ENCODE measurements at places on chromosomes 4 and X.

GRCh38 chrX:78024349-78025059 is 55.1 kb upstream of the PGAM4 start:
- DNase-seq, result no peak

GRCh38 chrX:108582151-108582550 is 142.5 kb downstream of the COL4A5 start:
- DNase-seq, result no peak

DNA sequence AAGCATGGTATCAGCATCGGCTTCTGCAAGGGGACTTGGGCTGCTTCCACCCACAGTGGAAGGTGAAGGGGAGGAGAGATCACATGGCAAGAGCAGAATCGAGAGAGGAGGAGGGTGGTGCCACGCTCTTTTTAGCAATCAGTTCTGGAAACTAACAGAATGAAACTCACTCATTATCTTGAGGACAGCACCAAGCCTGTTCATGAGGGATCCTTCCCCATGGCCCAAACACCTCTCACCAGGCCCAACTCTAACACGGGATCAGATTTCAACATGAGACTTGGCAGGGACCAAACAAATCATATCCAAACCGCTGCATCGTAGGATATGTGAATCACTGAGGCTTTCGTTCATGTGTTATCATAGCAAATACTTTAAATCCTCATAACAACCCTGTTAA is 125.5 kb downstream of the GPC3 start:
- no peak for DNase-seq

DNA sequence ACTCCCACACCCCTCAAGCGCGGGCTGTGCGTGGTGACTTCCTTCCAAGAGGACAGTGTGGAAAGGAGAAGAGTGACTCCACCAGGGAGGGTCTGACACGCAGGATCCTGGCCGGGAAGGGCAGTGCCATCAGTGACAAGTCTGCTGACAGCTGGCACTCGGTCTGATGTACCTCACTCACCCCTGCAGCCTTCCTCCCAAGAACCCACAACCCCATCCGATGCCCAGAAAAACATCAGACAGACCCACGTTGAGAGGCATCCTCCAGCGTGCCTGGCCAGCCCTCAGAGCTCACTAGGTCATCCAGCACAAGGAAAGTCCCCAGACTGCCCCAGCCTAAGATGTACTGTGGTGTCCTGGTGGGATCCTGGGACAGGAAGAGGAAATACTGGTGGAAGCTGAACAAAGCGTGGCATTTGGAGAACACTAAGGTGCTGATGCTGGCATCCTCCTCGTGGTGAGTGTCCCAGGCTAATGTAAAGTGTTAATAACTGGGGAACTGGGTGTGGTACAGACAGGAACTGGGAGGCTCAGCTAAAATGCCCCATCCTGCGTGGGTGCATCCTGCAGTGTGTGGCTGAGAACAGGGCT is 200.0 kb upstream of the PSAPL1 start:
- DNase-seq, result no peak

DNA sequence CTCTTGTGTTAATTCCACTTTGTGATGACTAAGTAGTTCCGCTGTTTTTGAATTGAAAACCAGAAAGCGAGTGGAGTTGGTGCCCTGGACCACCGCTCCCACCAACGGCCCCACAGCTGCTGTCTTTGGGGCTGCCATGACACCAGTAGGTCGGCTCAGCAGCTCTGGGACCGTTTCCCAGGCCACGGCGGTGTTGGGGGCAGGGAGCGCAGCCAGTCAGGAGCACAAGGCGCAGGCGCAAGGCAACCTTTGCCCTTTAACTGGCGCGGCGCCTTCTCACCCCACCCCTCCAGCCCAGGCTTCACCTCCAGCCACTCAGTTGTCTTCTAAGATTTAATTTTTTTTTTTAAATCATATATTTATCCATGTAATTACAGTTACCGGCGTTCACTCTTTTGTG is at the start of gene GK2:
Gene GK2 (minus strand): TSS at position 166 of the 400 bp plus-strand sequence. CDS start 28 bp downstream, at position 138.
- DNase-seq, result no peak

DNA sequence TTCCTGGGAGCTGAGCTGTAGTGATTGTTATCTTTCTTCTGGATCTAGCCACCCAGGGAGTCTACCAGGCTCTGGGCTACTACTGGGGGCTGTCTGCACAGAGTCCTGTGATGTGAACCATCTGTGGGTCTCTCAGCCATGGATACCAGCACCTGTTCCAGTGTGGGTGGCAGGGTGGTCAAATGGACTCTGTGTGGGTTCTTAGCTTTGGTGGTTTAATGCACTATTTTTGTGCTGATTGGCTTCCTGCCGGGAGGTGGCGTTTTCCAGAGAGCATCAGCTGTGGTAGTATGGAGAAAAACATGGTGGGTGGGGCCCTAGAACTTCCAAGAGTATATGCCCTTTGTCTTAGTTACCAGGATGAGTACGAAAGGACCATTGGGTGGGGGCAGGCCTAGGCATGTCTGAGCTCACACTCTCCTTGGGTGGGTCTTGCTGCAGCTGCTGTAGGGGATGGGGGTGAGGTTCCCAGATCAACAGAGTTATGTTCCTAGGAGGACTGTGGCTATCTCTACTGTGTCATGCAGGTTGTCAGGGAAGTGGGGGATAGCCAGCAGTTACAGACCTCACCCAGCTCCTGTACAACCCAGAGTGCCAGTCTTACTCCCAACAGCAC is 264.8 kb upstream of the LDB2 start:
- no peak for DNase-seq

GRCh38 chrX:49096419-49096818 is 16.7 kb upstream of the WDR45 start:
- no peak for DNase-seq

DNA sequence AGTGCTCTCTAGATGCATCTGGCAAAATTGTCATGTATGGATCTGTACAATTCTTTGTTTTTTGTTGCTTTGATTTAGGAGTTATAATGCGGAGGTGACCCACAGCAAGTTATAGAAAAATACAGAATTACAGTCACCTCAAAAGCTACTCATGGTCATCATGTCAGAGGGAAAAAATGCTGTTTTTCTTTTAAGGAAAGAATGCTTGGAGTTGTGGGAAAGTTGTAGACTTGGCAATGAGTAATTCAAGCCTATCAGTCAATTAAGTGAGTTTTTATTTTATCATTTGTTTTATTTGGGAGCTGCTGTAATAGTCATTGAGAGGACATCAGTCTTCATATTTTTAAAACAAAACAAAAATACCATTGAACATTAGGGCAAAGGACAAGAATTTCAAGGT is 16.4 kb downstream of the FHL1 start:
- DNase-seq, result no peak

- peak; percentile 47 for DNase-seq
Observed at GRCh38 chrX:27336466-27337091, 126.6 kb downstream of the PPP4R3C start.

- DNase-seq, result no peak
Observed at GRCh38 chrX:1444561-1445500, 7.9 kb downstream of the ASMTL start.

DNA sequence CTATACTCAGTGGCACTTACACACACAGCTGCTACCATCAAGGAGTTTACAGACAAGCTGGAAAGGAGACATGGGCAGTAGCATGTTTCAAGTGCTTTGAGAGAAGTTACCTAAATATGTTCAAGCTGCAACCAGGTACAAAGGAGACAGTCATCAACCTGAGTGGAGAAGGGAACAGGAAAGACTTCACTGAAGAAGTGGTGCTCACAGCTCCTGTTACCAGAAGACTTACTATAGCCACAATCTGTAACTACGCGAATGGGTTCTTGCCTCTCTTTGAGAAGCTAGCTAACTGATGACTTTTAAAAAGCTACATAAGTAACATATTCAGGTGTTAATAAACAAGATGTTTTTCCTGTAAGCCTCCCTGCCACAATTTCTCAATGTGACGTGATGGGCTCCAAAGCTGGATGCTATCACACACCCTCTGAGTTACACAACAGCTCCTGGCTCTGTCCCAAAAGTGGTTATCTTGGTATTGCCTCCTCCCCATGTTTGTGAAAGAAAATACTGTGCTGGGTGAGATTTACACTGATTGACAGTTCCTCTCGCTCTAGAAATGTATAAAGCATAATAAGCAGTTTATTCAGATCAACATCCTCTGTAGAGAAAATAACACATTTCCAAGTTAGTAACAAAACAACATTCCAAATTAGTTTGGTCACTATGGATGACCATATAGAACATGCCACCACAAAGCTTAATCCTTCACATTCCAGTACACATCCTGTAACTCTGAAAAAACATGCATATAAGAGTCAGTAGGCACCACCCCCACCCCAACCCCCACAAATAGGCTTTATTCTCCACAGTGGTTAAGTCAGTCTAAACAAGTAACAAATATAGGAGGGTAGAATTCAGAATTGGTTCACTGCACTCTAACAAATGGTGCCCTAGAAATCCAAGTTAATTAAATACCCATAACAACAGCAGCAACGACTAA is 81.8 kb downstream of the FRYL start:
- DNase-seq, result no peak

- peak; percentile 51 for DNase-seq
Observed at GRCh38 chr4:65670331-65671031, at the start of gene EPHA5. EPHA5 (minus strand) TSS chr4:65670489; CDS start chr4:65669742, 747 bp downstream.

GRCh38 chr4:135325264-135325663 is 1123.7 kb upstream of the PABPC4L start:
- DNase-seq, result no peak

DNA sequence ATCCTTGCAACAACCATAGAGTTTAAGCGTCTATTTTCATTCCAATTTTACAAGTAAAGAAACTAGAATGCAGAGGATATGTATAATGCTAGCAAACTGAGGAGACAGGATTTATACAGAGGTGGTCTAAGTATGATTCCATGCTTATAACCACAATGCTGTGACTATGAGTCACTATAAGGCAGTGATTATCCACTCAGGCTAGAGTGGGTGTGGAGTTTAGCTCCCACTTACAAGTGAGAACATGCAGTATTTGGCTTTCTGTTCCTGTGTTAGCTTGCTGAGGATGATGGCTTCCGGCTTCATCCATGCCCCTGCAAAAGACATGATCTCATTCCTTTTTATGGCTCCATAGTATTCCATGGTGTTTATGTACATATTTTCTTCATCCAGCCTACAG is 41.6 kb upstream of the EDA2R start:
- no peak for DNase-seq

GRCh38 chrX:19599253-19599652 is 83.9 kb upstream of the MAP3K15 start:
- no peak for DNase-seq

GRCh38 chrX:4935401-4935800 is 1222.0 kb upstream of the PRKX start:
- DNase-seq, result no peak

GRCh38 chrX:136822337-136823095 is 41.8 kb upstream of the ARHGEF6 start:
- DNase-seq, result no peak

DNA sequence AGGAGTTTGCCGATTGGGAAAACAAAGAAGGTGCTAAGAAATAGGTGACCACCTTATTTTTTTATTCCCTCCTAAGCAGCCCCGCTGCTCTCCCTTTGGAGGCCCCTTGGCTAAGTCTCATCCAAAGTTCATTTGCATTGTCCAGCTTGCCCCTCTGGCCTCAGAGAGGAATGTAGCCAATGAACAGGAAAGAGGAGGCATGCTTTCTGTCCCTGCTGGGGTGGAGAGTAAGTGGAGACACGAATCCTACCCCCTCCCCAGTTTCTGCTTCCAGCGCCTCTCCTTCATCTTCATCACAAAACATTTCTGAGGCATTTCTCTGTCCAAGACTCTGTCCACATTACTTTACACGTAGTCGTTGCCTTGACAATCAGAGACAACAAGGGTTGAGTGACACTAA is 38.7 kb downstream of the NLGN3 start:
- DNase-seq, result no peak

- no peak for DNase-seq
Observed at GRCh38 chr4:22478426-22478825, 37.4 kb downstream of the ADGRA3 start.

DNA sequence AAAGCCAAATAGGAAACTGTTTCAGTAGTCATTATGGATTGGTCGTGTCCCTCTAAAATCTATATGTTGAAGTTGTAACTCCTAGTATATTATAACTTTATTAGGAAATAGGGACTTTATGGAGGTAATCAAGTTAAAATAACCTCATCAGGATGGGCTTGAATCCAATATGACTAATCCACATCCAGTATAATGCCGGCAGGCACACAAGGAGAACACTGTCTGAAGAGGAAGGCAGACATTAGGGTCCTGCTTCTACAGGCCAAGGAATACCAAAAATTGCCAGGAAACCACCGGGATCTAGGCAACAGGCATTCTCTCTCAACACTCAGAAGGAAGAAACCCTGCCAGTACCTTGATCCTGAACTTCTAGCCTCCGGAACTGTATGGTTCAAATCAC is 130.3 kb downstream of the ATP10D start:
- no peak for DNase-seq

DNA sequence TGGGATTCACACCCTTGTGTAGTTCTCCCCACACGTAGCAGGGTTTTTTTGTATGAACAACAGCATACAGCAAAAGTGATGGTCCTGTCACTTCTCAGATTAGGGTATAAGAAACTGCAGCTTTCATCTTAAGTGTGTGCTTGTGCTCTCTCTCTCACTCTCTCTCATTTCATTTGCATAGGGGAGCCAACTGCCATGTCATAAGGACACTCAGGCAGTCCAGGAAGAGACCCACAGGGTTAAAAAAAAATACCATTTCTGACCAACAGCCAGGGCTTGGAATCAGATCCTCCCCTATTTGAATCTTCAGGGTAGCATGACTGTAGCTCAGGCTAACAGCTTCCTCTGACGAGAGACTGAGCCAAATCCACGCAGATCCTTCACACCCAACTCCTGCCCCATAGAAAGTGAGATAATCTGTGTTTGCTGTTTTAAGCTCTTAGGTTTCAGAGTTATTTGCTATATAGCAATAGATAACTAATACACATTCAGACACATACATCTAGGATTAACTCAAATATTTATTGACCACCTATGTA is 331.2 kb downstream of the PAPSS1 start:
- DNase-seq, result no peak

DNA sequence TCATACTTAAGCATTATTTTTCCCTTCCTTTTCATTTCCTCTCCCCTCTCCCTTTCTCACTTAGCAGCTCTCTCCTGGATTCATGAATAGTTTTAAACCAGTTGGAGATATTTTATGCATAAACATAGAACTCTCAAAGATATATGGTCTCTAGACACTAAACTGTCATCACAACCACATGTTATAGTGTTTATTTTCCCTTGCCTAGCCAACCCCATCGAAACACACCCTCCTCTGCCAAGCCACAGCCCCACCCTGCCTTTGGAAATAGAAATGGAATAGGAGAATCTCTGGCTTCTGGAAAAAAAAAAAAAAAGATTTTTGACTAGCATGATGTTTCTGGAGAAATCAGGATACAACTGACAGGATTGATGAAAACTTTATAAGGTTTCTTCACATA is 64.8 kb upstream of the RBPJ start:
- no peak for DNase-seq

DNA sequence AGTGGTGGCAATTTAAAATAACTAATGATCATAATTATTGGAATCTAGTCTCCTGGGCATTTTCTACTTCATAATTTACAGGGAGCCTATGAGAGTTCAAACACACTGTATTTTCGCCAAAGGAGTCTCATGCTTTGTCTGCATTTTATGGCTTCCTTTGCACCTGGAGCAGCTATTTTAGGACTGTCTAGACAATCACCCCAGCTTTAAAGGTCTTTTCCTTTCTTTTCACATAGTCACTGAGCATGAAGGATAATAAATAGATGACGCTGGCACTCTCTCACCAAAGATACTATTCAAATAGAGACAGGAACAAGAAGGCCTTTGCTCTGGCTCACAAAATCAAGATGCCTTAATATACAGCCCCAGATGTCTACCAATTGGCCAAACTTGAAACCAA is 43.0 kb downstream of the AMELX start:
- DNase-seq, result no peak

GRCh38 chrX:118904664-118905063 is 69.8 kb upstream of the LONRF3 start:
- DNase-seq, result no peak
